H9 (cell line): ENCODE measurements at places on chromosomes 5 and 9.
A peak's percentile ranks its signal among the peaks of the same experiment; 100 is the strongest.

- DNase-seq: no peak
Observed at GRCh38 chr5:148864113-148864841, 37.9 kb downstream of the ADRB2 start.

GRCh38 chr5:68740226-68740910, 353.4 kb upstream of the SLC30A5 start:
- DNase-seq: no peak

DNA sequence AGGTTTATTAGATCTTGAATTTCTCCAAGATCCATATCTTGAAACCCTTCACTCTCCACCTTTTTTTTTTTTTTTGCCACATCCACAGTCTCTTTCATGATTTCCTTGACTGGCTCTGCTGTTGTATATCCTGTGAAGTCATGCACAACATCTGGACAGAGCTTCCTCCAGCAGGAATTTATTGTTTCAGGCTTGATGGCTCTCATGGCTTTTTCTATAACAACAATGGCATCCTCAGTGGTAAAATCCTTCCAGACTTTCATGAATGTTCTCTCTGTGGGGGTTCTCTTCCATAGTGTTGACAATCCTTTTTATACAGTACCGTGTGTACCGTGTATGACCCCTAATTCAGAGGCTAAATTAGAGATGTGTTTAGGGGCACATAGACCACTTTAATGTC, 24.0 kb downstream of the RANBP17 start:
- no peak for DNase-seq

DNA sequence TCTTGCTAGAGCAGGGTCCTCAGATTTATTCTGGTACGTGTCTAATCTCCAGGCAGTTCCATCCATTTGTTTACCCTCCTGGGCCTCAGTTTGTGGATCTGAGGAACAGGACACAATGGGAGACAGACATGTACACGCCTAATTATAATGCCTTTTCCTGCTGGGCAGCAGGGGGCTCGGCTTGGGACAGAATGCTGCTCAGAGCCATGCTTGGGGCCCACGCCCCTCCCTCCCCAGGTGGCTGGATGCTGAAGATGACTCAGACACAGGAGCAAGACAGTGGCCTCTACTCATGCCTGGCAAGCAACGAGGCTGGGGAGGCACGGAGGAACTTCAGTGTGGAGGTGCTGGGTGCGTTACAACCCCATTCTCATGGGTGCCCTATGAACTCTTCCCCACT, 72.7 kb upstream of the ASS1 start:
- DNase-seq: no peak

- peak; percentile 33 for DNase-seq
Observed at GRCh38 chr9:101536938-101537337, 3.3 kb downstream of the RNF20 start.

DNA sequence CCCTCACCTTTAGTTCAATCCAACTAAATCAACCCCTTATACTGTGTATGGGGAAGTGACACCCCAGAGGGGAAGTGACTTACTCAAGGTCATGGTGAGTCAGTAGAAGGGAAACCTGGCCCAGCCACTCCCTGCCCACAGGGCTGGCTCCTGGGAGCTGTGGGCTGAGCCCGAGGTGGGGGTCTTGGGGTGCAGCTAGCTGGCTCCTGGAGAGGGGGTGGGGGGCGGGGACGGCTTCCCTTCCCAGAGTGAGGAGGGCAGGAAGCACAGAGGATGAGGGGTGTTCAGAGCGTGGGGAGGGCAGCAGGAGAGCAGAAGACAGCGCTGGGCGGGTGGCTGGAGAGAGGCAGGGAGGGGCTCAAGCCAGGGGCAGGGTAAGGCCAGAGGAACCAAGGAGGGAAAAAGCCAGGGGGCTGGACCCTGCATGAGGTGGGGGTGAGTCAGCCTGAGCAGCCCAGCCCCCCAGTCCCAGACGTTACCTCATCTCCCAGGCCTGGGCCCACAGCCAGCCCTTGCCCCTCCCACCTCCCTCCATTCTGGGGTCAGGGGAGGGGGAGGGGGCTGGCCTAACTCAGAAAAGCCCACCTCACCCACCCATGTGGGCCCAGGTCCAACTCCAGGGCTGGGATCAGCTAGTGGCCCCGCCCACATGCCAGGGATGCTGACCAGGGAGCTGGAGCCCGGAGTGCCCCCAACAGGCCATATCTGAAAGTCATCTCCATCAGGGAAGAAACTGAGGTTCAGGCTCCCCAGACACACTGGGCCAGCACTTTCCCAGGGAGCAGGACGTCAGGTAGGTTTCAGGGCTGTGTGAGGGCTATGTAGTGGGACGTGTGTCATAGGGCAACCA, 2.8 kb downstream of the PDLIM7 start:
- DNase-seq: peak; percentile 86

- no peak for DNase-seq
Observed at GRCh38 chr5:137296213-137296781, 202.8 kb downstream of the SPOCK1 start.

DNA sequence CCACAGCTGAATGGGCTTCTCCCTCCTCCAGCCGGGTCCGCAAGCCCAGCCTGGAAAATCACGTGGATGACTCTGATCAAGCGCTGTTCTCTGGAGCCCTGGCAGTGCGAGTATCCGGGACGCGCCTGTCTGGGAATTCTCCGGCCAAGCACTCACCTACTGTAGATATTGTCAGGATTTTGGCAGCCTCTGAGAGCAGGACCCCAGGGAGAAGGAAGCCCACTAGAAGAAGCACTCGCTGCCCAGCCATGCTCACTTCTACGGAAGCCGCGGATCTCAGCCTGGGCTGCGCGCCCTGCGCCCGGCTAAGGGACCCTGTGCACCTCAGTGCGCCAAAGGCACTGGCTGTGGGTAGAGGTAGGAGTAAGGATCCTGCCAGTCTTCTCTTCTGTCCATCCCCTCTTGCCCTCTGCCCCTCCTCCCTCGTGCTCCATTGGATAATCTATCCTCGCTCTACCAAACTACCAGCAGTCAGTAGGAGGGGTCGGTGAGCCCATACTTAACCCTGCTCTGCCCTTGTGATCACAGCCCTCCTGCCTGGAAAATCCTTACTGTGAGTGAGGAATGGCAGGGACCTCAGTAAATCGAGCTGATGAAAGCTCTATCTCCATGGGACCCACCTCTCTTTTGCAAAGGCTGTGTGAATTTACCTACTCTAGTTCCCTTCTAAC, at the start of gene UGT3A2:
Gene UGT3A2, minus strand, starts transcription at position 343 of the 671 bp plus-strand sequence. Its CDS starts 93 bp downstream, at position 250.
- peak; percentile 96 for DNase-seq
